ENCODE measurements at places on chromosomes 13 and 19.

DNA sequence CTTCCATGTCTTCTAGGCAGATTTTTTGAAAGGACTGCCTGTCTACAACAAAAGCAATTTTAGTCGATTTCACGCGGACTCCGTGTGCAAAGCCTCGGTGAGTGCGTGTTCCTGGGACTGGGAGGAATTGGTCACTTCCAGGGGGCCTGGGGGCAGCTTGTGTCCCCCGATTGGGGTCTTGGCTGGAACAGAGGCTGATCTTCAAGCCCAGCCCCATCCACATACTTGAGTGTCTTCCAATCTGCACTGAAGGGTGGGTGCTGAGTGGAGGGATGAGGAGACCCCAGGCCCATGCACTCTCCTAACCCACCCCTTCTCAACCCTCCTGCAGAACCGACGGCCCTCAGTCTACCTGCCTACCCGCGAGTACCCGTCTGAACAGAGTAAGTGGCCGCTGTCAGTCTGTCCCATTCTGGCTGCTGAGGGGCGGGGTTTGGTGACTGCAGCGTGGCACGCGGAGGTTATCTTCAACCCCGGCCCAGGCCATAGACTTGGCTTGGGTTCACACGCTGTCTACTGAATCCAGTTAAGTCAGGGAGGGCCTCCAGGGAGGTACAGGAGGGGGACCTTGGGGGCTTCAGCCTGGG lies 4.7 kb downstream of the DDA1 start:
- no peak for DNase-seq

DNA sequence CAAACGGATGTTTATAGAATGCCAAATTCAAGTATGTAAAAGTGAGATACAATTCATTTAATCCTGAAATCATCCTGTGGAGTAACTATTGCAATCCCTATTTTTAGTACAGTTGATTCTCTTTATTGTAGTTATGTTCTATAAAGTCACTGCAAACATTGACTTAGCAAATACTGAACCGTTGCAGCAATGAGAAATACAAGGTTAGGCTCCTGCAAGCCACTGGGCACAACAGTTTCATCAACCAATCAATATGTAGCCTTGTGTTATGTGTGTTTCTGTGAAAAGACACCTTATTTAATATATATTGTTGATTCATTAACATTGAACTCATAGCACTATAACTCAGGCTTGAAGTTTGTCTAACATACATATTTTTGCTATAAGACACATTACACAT lies 174.4 kb downstream of the DCT start:
- no peak for DNase-seq

GRCh38 chr13:29524176-29524575 lies 71.3 kb downstream of the SLC7A1 start:
- no peak for DNase-seq

- no peak for DNase-seq
Measured at GRCh38 chr13:49258089-49258796, 10.5 kb downstream of the CDADC1 start.

DNA sequence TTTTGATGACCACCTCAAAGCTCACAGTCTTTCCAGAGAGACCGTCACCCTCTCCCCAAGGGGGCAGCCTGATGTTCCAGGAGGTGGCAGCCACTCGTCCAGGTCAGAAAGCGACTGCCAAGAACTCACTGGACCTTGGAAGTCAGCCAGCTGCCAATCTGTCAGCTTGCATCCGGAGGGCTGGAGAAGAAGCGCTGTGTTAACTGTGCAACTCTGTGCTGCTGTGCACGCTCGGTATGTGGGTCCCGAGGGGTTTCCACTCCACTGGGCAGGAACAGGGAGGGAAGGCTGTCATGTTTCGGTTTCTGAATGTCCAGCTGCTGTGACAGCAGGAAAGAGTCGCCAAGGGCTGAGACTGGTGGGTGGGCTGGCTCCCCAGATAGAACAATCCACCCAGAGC lies 89.2 kb downstream of the CACNA1A start:
- no peak for DNase-seq

- no peak for DNase-seq
Measured at GRCh38 chr19:18612772-18613588, at the start of gene TMEM59L. TSS of gene TMEM59L (plus strand) at chr19:18612870. CDS start at chr19:18612959, 89 bp downstream.

Data from left colon (tissue), 2 donors.